ENCODE measurements at places on chromosomes 11 and 22. TPM values are rescaled to one million over a fixed set of nuclear protein-coding genes. Genes with fewer than 3 reads are reported as not detected.

GRCh38 chr11:15189641-15190365 lies 75.1 kb downstream of the INSC start:
- no peak for DNase-seq

The C11orf52 gene
- total RNA-seq, result 0.13 TPM

DNA sequence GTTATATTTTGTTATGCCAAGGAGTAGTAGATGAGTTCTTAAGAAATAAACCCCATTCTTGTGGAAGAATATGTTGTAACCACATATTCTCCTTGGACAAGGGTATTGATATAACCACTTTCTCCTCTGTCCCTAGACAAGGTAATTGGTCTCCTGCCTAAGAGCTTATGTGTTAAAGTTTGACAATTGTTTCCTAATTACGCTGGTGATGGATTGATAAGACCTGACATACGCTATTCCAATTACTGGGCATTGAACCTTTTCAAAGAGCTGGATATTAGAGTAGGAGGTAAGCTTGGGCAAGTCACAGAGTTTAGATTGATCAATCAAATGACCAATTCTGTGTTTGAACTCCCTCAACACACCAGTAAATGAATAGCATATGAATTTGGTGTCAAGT lies 88.9 kb downstream of the RAB38 start:
- DNase-seq, result no peak

The FGF4 gene
- not detected for total RNA-seq

The C22orf31 gene
- total RNA-seq, result not detected

- DNase-seq, result peak; percentile 61
Observed at GRCh38 chr11:119316016-119316728, 758 bp downstream of the MCAM start.

DNA sequence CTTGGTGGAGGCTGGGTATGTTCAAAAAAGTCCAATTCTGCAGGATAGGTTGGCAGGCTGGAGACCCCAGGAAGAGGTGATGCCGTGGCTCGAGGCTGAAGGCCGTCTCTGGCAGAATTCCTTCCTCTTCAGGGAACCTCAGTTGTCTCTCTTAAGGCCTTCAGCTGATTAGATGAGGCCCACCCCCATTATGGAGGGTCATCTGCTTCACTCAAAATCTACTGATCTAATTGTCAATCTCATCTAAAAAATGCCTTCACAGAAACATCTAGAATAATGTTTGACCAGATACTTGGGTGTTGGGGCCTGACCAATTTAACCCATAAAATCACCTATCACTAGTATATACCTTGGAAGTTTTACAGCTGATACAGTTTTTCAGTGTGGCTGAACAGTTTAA lies 27.4 kb upstream of the GSTP1 start:
- no peak for DNase-seq

GRCh38 chr11:82732734-82733443 lies 775 bp downstream of the FAM181B start:
- no peak for DNase-seq

- DNase-seq, result no peak
Observed at GRCh38 chr11:33863418-33864172, 28.3 kb downstream of the LMO2 start.

- DNase-seq, result no peak
Observed at GRCh38 chr11:113593698-113594308, 112.3 kb downstream of the TMPRSS5 start.

The INPPL1 gene
- 31.3 TPM for total RNA-seq

- DNase-seq, result no peak
Observed at GRCh38 chr11:47062736-47063135, 113.9 kb downstream of the ARFGAP2 start.

The MUC6 gene
- total RNA-seq, result not detected

DNA sequence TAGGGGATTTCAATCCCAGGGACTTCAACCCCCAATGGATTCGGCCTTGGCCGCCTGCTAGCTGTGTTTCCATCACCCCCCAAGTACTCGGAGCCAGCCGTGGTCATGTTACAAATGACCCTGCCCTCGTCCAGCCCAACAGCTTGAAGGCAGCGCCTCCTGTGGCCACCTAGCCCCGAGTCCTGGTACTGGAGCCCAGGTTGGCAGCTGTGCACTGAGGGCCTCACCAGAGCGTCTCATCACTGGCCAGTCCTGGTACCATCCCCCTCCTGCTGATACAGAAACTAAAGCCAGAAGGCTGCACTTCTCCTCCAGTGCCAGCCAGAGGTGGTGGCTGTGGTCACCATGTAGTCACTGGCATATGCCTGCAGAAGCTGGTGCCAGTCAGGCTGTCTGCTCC lies 44.9 kb upstream of the FADD start:
- DNase-seq, result no peak

DNA sequence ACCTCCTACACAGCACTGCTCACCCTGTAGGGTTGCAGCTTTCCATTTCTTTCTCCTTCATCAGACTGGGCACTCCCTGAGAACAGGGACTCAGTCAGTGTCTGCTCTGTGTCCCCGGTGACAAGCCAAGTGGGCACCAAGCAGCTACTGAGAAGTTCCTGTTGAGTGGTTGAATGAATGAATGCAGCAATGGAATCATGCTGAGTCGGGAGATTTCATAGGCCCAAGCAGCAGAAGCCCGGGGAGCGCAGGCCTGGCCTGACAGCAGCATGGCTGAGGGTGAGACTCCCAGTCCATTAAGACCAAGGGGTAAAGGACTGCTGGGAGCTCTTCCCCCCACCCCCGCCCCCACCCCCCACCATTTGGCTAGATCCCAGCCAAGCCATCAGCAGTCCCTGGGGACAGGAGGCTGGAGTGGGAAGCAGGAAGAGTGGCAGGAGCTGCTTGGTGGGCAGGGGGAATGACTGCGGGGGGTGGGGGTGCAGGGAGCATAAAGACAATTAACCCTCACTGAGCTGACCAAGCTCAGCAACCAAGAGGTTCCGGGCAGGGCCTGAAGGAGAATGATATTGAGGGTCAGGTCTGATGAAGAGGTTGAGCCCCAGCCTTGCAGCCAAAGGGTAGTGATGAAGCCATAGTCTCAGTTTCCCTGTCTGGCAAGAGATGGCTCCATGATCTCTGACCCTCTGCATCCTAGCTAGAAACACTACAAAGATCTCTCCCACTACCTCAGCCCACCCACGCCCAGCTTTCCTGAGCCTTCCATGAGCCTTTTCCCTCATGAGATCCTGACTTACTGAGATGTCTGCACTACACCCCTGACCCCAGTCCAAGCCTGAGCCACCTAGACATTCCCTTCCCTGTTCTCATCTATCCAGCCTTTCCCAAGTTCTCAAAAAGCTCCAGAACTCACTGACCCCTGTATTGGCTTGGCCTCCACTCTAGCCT lies 2.8 kb downstream of the PDE2A start:
- no peak for DNase-seq

DNA sequence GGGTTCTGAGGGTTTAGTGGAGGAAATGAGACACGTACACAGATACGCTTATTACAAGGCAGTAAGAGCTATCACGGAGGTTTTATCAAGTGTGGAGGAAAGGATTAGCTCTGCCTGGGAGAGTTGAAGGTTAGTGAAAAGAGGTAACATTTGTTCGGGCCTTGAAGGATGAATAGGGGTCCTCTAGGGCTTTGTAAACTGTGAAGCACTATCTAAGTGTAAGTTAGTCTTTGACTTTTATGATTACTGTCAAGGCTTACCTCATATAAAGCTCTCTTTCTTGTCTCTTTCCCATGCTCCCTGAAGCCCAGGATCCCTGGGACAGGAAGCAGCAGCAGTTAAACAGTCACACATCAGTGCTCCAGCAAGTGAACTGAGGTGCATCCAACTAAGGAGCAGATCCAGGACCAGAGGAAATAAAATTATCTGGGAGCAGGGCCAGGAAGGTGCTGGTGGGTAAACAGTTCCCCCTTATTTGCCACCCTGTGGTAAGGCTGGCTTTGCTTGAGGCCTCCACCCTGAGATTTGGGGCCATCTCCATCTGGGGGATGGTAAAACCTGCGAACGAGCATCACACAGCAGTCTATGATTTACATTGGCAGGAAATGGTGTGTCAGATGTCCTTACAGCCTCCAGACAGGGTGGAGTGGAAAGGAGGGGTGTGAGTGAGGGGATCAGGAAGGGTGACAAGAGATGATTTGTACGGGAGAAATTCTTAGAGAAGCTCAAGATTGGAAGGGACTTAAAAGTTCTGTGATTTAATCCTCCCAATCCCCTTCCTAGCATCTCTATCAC lies 27.2 kb downstream of the GVQW3 start:
- DNase-seq, result peak; percentile 25

- no peak for DNase-seq
Observed at GRCh38 chr11:82384308-82384707, 349.4 kb downstream of the FAM181B start.

The SYCE3 gene
- not detected for total RNA-seq

- no peak for DNase-seq
Observed at GRCh38 chr11:2653198-2653551, 46.6 kb downstream of the KCNQ1OT1 start.

GRCh38 chr11:126494831-126495230 lies 139.3 kb downstream of the ST3GAL4 start:
- DNase-seq, result no peak

- no peak for DNase-seq
Observed at GRCh38 chr11:118851970-118852369, 31.7 kb upstream of the CXCR5 start.

DNA sequence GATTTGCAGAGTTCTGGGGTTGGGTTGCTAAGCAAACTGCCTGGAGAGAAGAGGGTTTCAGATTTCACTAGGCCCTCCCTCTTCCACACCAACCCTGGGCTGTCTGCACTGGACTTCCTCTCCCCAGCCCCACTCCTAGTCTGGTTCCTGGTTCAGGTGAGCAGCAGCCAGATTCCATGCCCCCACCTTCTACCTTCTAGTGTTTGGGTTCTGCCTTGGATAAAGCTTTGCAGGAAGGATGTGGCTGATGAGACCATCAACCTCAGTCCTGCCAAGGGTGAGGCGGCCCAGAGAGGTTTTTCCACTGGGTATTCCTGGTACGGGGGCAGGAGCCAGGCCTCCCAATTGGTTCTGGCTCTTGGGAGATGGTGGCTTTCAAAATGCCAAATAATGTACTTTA lies 68.3 kb downstream of the BCR start:
- peak; percentile 31 for DNase-seq

- DNase-seq, result no peak
Observed at GRCh38 chr11:123856444-123856843, 29.0 kb downstream of the TMEM225 start.

GRCh38 chr11:72079819-72080325 lies 470 bp downstream of the NUMA1 start:
- no peak for DNase-seq

The ROBO4 gene
- 278 TPM for total RNA-seq

The MIAT gene
- 0.38 TPM for total RNA-seq

DNA sequence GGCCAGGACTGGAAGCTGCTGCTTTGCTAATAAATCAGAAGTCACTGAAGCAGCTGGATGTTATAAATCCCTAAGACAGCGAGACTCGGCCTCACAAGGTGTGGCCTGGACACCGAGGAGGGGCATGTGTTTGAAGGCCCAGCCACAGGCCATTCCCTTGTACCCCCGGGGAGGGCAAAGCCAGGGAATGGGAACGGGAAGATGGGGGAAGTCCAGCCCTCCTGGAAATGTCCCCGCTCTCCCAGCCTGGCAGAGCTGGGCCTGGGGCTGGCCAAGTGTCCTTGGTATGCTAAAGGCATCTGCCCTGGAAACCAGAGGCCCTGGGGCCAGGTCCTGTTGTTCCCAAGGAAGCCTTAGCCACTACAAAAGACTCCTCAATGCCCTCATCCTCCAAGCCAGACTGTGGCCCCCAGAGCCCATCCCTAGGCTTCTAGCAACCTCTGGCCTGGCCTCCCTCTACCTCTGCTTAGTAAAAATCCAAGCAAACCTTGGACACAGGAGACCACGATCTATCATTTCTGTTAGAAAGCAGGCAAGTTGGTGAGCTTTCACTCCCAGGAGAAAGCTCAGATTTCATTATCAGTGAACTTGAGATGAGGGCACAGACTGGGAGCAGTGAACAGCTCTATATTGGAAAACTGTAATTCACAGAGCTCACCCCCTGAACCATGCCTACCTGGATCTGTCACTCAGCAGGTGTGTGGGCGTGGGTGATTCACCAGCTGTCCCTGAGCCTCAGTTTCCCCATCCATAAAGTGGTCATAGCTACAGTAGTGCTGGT lies 11.0 kb downstream of the CHST1 start:
- no peak for DNase-seq

DNA sequence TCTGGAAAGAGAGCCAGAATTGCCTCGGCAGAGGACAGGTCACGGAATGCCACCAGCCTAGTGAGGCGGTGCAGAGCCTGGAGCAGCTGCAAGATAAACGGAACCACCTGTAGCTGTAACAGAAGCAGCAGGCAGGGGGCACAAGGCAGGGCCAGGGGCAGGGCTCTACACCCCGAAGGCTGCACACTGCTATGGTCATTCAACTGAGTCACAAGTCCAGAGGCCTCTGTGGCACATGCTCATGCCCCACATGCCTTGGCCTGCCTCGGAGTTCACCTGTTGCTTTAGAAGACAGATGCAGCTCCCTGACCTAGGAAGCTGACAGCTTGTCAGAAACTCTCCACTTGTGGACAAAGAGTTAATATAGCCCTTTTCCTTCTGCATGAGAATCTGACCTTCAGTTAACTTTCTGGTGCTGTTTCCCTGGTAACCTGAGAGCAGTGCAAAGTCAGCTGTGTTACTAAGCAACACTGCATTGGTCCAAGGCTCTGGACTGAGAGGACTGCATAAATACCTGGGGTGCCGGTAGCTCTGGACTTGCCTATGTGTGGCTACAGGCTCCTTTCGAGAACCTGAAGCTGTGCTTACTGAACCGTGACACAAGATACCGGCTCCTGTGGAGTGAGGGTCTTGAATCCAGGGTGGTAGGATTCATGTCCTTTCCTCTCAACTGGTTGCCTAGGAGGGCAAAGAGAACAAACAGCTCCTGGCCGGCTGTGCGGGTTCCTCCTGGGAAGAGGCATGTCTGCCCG lies 10.5 kb downstream of the COMMD9 start:
- DNase-seq, result no peak

The TMEM86A gene
- 1.9 TPM for total RNA-seq

- DNase-seq, result peak; percentile 86
Observed at GRCh38 chr11:76782531-76783293, 444 bp upstream of the TSKU start.

The FGF19 gene
- not detected for total RNA-seq

The OR56A1 gene
- not detected for total RNA-seq

DNA sequence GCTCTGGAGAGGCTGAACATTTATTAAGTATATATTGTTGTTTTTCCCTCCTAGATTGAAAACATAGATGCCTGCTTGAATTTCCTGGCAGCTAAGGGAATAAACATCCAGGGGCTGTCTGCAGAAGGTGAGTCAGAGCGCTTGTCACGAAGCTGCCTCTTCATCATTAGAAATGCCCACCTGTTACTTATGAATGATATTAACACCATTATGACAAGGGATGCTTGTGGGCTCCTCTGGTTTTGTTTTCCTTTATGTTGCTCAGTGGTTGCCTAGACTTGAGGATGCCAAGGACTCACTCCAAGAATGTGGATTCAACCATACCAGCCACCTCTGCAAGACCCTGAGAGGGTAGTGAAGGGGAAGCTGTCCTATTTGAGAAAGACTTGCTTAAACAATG lies 156.2 kb downstream of the NAV2 start:
- DNase-seq, result no peak

- DNase-seq, result no peak
Observed at GRCh38 chr11:70603114-70603755, 204.9 kb downstream of the CTTN start.

The JHY gene
- total RNA-seq, result 0.39 TPM

The MS4A15 gene
- total RNA-seq, result under 0.01 TPM

- no peak for DNase-seq
Observed at GRCh38 chr11:131488238-131488637, 117.8 kb downstream of the NTM start.

The MIOX gene
- 0.13 TPM for total RNA-seq

GRCh38 chr22:44426981-44427380 lies 71.1 kb downstream of the RTL6 start:
- no peak for DNase-seq

The OR8G1 gene
- under 0.01 TPM for total RNA-seq

GRCh38 chr11:31870609-31871309 lies 59.6 kb upstream of the PAX6 start:
- DNase-seq, result peak; percentile 64

Measured in dermis microvascular lymphatic vessel endothelial cell (primary cell).